ENCODE measurements at places on chromosomes 11 and 22.

GRCh38 chr11:33778675-33779074, 4.4 kb upstream of the FBXO3 start:
- DNase-seq, result no peak

- DNase-seq, result no peak
These were observed 11.2 kb upstream of the GLYATL1 start for GRCh38 chr11:58928107-58928499.

DNA sequence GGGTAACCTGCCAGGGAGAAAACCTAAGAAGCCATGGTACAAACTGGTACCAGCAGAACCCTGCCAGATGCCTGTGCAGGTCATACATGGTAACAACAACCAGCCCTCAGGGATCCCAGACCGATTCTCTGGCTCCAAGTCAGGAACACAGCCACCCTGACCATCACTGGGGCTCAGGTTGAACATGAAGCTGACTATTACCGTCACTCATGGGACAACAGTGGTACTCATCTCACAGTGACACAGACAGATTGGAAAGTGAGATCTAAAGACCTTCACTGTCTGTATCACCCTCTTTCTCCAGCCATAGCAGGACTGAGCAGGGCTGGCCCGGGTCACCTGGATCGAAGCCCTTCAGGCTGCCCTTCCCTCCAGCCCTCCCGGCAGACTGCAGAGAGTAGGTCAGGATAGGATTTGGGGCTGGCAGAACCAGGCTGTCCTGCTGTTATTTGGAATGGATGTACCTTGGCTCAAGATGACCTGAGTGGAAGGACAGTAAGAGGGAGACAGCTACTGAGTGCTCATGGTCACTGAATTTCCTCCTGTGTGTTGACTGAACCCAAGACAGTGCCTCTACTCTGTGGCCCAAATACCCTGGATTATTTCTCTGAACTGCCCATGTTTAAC, 94.7 kb downstream of the GGTLC2 start:
- no peak for DNase-seq

DNA sequence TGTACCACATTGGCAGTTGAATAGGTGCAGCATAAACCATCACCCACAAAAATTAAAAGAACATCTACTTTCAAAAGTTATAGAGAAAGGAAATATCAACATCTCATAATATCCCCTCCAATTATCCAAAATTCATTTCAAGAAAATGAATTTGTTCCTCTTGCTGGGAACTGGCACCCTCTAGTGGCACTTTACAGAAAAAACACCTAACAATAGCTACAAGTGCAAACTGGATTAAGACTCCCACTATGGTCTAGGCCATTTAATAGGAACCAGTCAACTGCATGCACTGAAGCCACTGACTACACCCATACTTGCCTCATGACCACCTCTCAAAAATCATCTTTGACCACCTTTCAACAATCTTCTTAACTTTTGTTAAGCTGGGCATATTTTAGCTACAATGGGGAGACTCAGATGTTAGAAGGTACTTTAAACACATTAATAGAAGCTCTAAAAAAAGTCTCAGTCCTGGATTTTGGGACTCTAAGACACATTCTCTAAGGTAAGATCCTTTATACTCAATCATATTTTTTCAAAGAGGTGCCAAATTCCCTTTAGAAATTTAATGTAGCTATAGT, 17.3 kb downstream of the TRAF6 start:
- no peak for DNase-seq

- no peak for DNase-seq
These were observed 38.9 kb downstream of the LINC01488 start for GRCh38 chr11:69520186-69520916.

GRCh38 chr11:27710536-27710935, 10.3 kb upstream of the BDNF start:
- DNase-seq, result no peak

DNA sequence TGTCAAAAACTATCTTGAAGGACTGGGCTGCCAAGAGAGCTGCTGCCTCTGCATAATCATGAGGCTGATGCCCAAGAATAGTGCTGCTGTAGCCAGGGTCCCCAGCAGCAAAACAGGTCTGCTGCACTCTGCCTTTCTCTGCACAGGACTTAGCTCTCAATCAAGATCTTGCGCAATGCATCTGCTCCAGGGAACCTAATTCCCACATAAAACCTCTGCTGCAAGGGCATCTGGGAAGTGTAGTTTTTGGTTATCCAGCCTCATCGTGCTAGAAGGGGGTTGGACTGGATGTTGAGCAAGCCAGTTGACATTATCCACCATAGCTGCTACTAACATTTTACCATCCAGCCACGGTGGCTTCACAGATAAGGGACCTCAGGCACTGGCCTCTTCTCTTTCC, 192.7 kb downstream of the C11orf91 start:
- DNase-seq, result no peak

DNA sequence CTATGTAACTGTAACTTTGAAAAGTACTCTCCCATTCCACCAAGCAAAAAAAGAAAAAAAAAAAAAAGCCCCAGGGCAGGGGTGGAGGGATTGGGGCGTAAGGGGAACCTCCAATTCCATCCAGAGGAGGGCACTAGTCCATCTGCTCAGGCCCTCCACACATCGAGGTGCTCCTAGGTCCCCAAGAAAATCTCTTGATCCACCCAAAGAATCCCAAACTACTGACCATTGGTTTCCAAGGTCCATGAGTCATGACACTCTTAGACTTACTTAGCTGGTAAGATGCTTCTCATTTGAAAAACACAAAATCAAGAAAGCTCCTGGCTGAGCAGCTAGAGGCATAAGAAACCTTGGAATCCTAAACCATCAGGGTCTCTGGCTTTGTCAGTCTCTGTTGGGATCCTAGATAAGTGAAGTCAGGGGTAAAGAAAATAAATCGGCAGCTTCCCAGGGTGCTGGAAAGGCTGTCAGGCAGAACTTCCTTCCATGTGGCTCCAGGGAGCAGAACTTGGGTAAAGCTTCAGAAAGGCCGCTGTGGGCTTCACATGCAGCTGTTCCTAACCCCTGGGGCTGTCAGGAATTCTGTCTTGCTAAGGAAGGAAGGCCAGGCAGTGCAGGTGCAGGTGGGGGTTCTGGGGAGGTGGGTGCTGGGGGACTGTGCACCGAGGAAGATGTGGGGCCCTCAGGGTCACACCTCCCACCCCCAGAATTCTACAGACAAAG, 49.4 kb upstream of the ADA2 start:
- no peak for DNase-seq

DNA sequence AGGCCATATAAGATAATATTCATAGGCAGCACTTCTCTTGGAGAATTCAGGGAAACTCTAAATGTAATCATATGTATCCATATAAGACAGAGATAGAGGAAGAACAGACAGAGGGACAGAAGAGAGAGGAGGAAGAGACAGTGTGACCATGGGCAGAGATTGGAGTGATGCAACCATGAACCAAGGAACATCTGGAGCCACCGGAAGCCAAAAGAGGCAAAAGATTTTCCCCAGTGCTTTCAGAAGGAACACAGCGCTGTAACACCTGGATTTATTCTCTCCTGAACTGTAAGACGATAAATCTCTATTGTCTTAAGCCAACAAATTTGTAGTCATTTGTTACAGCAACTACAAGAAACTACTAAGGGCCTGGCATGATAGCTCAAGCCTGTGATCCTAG, 57.7 kb downstream of the GAB2 start:
- DNase-seq, result no peak

- no peak for DNase-seq
These were observed 72.4 kb downstream of the MPPED1 start for GRCh38 chr22:43484227-43484626.

- no peak for DNase-seq
These were observed 21.6 kb downstream of the LMO1 start for GRCh38 chr11:8242118-8242475.

DNA sequence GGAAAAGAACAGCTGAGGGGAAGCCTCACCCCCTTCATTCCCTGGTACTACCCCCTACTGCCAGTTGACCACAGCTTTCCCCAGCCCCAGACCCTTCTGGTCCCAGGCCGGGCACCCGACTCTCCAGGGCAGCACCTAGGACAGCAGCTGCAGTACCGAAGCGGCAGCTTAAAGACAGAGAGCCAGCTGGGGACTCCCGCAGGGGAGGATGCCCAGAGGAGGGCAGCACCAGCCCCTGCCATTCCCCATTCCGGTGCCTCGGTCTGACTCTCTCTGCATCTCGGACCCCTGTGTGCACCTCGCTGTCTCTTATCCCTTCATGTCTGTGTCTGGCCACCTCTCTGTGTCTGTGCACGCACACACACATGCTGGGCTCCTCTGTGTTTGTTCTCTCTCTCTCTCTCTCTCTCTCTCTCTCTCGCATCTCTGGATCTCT, 9.4 kb downstream of the IGSF9B start:
- no peak for DNase-seq

- no peak for DNase-seq
These were observed 8.3 kb downstream of the SLC36A4 start for GRCh38 chr11:93189462-93189861.

- no peak for DNase-seq
These were observed 673 bp upstream of the SCUBE2 start for GRCh38 chr11:9092072-9092471.

GRCh38 chr11:71481101-71481960, 28.3 kb downstream of the NADSYN1 start:
- no peak for DNase-seq

DNA sequence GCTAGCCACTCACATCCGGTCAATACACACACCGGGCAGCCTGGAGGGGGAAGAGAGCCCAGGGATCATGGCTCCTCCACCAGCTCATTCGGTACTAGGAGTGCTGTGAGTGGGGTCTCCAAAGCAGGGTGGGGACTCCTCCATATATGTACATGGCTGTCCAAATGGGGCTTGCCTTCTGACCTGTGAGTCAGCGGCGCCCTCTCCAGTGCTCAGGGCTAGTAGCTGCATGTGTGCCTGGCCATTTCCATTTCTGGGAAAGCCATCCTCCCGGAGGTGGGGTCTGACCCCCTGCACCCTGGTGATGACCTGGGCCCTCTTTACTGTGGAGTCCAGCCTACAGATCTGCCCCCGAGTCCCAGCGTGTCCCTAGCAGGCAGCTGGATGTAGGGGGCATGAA, 181.9 kb downstream of the CEP164 start:
- no peak for DNase-seq

DNA sequence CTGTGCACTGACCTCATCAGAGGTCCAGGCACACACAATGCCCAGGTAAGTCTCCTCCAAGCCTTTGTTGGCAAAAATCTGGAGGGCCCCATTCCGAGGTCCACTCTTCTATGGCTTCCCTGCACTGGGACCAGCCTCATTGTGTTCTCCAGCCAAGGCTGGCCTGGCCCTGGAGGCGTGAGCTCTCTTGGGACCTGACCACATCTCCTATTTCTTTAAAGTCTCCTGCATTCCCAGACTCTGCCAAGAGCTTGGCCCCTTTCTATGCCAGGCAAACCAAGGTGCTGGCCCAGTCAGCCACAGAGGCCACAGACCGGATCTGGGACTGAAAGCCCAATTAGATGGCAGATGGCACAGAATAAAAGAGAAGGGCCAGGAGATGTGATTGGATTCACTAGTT, 55.1 kb downstream of the C11orf58 start:
- DNase-seq, result no peak

- DNase-seq, result no peak
These were observed 12.7 kb downstream of the PRG3 start for GRCh38 chr11:57368106-57368844.

GRCh38 chr11:81866896-81867295, 866.8 kb downstream of the FAM181B start:
- DNase-seq, result no peak

- peak; percentile 71 for DNase-seq
These were observed 9.7 kb downstream of the FXYD2 start for GRCh38 chr11:117814766-117815261.

- DNase-seq, result no peak
These were observed 542 bp downstream of the HPS4 start for GRCh38 chr22:26483043-26483438.

- DNase-seq, result no peak
These were observed 6.5 kb downstream of the PACS1 start for GRCh38 chr11:66076561-66076960.

DNA sequence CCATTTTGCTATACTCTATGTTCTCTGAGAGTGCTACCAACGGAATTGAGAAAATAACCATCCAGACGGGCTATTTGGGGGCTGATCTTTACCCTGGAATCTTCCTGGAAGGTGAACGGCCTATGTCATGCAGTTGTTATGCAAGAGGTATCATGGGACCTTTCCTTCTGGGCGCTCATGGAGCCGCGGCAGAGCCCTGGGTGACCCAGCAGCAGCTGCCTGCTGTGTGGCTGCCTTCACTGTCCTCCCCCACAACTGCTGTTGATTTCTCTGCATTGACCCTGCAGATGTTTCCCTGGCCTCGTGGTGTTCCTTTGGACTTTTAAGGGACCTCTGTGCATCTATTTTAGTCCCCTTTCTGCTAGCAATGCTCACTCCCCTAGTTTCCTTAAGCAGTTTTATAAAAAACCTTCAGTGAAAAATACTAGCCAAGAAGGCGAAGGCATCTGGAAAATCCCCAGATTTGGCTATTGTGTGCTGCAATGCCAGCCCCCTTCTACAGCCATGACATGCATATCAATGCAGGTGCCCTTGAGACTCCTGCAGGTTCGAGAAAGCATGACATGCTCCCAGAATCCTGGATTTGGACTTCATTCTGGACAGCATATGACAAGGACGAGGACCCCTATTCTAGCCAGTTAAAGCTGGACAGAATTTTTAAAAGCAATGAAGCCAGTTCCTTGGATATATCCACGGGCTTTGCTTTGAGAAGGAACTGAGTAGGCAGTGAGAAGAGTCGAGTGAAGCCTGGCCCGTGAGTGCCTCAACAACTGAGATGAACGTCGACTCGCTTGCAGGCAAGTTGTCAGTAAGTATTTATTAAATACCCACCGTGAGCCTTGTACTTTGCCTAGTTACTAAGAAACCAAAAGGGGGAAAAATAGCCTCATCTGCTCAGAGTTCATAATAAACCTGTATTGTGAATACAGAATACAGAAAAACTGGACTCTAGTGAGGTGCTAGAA, at the start of gene SLC25A18:
SLC25A18 (plus strand) TSS at position 593 of the 965 bp plus-strand sequence. CDS start 16,447 bp downstream, outside the sequence.
- no peak for DNase-seq

DNA sequence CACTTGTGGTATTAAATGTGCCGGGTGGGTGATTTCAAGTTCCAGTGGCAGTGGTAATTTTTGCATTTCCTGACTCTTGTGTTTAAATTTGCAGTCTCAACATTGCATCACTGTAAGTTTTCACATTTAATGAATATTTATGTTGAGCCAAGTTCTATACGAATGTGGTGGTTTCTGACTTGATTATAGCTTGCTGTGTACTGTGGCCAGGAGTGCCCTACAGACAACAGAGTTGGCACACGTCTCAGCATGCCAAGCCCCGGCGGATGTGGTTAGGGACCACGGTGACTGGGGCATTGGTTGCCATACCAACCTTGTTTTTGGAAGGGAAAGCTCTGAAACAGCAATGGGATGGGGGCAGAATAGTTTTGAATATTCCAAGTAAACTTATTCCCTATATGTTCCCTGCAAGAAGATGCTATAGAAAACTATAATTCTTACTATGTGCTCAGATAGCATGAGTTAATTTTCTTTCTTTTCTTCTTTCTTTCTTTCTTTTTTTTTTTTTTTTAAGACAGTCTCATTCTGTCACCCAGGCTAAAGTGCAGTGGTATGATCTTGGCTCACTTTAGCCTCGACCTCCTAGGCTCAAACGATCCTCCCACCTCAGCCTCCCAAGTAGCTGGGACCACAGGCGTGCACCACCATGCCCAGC, 16.0 kb downstream of the ZNRF3 start:
- no peak for DNase-seq

All from stimulated activated CD8-positive, alpha-beta memory T cell treated with anti-CD3 and anti-CD28 coated beads, Interleukin-2, amount 100 ng/mL, for 48 hours (primary cell).